ENCODE measurements at places on chromosomes 4 and X. TPM values are rescaled to one million over a fixed set of nuclear protein-coding genes. Genes with fewer than 3 reads are reported as not detected.

GRCh38 chrX:118352566-118352965, 6.7 kb downstream of the WDR44 start:
- no peak for DNase-seq

BEX4 gene
- 14.7 TPM for total RNA-seq

DNA sequence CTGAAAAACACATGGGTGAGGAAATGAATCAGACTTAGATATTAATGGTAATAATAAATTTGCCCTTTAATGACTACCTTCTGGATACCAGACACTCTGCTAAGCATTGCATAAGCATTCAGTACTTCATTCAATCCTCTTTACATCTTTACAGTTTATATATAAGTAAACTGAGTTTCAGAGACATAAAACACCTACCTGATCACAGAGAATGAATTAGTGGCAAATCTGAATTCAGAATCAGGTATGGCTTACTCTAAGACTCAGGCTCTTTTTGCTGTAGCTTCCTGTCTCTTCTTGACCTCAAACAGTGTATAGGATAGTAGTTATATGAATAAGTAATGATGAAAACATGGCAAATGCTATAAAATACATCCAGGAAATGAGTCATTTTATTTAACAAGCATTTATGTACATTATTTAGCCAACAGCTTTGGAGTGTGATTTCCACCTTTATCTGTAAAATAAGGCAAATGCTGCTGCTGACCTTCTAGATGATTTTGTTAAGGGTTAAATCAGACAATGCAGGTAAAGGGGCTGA, 83.9 kb downstream of the VEGFC start:
- no peak for DNase-seq

- DNase-seq, result no peak
Observed at GRCh38 chrX:44503560-44503959, 39.1 kb downstream of the FUNDC1 start.

Data from mammary epithelial cell (primary cell).